ENCODE measurements at places on chromosomes 11 and 22.

- peak; percentile 78 for DNase-seq
Measured at GRCh38 chr11:355581-356458, 13.5 kb upstream of the B4GALNT4 start.

GRCh38 chr22:29203488-29204454 is 1.9 kb upstream of the EMID1 start:
- no peak for DNase-seq

- DNase-seq = no peak
Measured at GRCh38 chr22:44368611-44369292, 56.0 kb upstream of the SHISAL1 start.

DNA sequence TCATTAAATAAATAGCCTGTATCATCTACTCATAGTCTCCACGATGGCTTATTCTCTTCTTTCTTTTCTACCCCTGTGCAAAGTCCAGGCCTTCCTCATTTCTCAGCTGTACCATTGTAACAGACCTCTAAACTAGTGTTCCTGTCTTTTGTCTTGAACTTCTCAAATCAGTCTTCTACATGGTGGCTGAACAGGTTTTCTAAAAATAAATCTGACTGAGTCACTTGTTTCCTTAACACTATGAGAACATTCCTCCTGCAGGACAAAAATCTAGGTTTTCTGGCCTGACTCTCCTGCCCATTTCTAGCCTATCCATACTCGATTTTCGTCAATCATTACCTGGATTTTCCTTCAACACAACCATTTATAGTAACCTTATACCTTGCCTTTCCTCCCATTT is 1080.8 kb upstream of the TENM4 start:
- no peak for DNase-seq

DNA sequence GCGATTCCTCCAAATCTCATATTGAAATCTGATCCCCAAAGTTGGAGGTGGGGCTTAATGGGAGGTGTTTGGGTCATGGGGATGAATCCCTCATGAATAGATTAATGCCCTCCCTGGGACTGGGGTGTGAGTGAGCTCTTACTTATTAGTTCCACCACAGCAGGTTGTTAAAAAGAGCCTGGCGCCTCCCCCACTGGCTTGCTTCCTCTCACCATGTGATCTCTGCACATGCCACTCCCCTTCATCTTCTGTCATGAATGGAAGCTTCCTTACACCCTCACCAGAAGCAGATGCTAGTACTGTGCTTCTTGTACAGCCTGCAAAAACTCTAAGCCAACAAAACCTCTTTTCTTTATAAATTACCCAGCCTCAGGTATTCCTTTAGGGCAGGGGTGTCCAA is 8.8 kb downstream of the RRAS2 start:
- DNase-seq = no peak

DNA sequence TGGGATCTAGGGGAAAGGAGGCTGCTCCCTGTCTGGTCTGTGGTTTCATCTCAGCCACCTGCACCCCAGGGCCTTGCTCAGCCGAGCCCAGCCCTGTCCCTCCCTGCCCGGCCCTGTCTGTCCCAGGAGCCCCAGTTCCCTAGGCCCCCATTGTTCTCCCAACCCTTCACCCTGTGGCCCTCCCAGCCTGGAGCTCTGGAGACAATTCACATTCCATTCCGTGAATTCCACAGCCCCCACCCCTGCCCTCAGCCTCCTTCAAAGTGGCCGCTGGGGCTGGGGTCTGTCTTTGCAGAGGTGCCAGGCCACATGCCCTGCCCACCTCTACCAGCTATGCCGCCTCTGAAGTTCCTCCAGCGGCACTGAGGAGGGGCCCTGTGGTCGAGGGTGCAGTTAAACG is 77.9 kb upstream of the WNT11 start:
- DNase-seq = no peak

DNA sequence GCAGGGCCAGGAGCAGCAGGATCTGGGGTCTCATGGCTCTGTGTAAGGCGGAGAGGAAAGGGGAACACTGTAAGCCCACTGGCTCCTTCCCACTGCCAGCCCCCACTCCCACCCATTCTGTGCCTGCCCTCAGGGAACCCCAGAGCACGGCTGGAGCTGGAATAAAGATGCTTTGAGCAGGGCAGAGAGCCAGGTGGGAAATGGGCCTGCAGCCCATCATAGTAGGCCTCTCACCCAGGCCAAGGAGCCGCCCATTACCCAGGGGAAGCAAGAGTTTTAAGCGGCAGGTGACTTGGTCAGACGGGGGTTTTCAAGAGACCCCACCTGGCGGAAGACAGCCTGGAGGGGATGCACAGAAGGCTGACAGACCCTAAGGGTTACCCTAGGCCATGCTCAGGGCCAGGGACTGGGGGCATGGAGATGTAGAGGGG is 4.6 kb downstream of the LRRC32 start:
- no peak for DNase-seq

DNA sequence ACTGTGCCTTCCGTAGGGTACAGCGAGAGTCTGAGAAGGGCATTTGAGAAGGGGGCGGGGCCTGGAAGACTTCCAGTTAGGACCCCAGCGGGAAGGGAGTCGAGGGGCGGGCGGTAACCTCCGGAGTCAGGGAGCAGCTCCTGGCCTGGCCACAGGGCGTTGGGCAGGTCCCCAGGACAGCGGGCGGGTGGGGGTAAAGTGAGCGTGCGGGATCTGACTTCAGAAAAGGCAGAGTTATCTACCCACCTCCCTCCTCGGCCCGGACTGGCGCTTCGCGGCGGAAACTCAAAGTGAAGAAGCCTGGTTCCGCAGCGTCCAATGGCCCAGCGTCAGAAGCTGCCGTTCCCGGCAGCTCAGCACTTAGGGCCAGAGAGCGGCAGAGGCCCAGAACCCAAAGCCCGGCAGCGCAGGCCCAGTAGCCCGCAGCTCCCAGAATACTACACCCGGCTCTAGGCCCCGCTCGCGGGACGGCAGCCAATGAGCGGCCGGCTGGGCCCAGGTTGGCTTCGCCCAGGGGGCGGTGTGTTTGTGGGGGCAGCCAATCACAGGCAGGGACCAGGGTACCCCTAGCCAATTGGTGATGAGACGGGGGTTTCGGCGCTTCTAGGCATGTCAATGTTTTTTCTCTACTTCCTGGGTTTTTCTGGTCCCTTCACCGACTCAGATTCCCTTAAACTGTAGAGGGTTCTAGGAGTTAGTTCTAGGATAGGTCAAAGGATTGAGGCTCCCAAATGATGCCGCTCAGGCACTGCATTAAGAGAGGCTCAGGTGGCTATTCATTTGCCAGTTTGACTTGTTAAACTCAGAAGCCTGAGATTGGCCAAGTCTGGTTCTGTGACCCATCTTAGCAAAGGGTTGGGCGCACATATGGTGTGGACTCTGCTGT is at the start of gene TRIM68:
TSS of gene TRIM68 (minus strand) at position 451 of the 886 bp plus-strand sequence. CDS start 2,727 bp downstream, outside the sequence.
- DNase-seq = peak; percentile 92

GRCh38 chr11:93846411-93846810 is 4.0 kb downstream of the VSTM5 start:
- DNase-seq = no peak

All from activated T-helper 9 cell treated with anti-CD3 and anti-CD28 coated beads, Interleukin-2, amount 50 U/mL, for 16 hours (primary cell).